ENCODE measurements at places on chromosomes 12 and 14.

DNA sequence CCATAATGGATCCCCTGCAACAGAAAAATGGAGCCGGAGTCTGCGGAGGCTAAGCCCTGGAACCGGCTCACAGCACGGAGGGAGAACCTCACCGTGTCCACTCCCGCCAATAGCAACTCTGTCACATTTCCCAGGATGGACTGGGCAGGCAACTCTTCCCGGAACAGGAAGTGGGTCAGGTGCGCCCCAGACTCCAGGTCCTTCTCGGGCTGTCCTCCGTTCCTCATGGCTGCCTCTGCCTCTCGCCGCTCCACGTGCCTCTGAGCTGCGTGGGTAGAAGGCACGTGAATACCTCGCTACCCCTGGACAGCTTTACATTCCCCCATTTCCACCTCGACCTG is 2.2 kb downstream of the CYP27B1 start:
- DNase-seq, result no peak

GRCh38 chr12:126681676-126682075 is 1585.3 kb upstream of the TMEM132C start:
- DNase-seq, result no peak

- DNase-seq, result no peak
Measured at GRCh38 chr14:87805315-87805723, 187.7 kb downstream of the GALC start.

- DNase-seq, result no peak
Measured at GRCh38 chr12:126747530-126748149, 1519.3 kb upstream of the TMEM132C start.

DNA sequence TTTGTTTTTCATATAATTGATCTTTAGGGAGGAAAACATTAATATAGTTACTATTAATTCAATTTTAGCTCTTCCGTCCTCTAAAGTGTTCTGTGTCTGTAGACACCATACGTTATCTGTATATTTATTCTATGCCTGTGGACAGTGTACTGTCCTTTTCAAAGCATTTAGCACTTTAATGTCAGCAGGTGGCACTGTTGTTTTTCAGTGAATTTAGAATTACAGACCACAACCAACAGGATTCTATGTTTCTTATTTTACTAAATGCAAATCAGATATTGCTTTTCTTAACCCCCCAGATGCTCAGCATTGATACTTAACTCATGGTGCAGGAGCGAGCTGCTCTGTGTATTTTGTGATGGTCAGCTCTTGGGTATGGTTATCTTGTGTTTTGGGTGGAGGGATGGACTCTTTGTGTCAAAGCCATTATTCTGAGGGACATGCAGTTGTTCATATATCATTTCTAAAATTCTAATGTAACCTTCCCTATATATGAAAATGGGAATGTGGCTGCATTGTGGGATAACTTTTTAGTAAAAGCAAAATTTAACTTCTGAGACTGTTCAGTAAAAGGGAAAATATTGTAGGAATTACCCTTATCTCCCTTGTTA is 65.2 kb downstream of the PAPOLA start:
- DNase-seq, result peak; percentile 56

GRCh38 chr14:68195126-68195525 is 375.5 kb downstream of the RAD51B start:
- no peak for DNase-seq

DNA sequence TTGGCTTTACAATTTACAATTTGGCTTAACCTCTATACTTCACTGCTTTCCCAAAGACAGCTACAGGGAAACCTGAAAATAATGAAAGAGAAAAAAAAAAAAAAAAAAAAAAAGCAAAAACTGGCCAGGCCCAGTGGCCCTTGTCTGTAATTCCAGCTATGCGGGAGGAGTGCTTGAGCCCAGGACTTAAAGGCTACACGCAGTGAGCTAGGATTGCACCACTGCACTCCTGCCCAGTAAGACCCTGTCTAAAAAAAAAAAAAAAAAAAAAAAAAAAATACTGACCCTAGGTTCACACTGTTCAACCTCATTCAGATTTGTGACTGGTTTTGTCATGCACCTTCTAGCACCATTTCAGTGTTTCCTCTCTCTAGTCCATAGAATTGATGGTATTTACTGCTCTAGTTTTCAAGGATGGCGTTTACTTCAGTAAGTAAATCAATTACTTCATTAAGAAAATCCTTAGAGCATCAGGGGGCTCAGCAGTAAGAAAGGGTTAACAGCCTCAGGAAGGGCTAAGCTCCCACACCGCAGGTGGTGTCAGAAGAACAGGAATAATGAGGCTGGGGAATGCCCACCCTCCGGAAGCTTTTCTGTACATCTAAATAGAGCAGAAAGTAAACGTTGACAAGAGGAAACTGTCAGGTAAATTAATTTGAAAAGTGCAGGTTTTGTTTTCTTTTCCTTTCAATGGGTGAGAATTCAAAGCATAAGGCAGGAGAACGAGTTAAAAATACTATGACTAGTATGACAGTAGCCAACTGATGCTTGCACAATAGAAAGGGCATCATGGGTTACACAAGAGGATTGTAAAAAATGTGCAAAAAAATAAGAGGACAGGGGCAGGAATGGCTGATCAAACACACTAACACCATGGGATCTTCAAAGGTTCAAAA is 115.0 kb upstream of the MDM1 start:
- no peak for DNase-seq

GRCh38 chr12:51814311-51815088 is 34.0 kb downstream of the FIGNL2 start:
- peak; percentile 51 for DNase-seq

DNA sequence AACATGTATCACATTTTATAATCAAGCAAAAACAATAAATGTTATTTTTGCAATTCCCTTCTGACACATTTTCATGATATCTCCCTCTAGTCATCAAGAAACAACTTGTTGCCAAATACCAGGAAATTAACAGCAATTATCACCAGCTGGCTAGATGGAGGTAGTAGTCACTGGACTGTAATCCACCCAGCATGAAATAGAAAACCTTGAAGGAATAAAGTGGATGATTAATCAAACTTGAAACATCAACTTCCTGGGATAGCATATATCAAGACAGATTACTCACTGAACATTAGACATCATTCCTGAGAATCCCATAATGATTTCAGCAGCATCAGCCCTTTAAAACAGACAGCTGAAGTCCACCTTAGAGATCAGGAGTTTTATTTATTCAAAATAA is 259.0 kb downstream of the CCDC59 start:
- DNase-seq, result no peak

DNA sequence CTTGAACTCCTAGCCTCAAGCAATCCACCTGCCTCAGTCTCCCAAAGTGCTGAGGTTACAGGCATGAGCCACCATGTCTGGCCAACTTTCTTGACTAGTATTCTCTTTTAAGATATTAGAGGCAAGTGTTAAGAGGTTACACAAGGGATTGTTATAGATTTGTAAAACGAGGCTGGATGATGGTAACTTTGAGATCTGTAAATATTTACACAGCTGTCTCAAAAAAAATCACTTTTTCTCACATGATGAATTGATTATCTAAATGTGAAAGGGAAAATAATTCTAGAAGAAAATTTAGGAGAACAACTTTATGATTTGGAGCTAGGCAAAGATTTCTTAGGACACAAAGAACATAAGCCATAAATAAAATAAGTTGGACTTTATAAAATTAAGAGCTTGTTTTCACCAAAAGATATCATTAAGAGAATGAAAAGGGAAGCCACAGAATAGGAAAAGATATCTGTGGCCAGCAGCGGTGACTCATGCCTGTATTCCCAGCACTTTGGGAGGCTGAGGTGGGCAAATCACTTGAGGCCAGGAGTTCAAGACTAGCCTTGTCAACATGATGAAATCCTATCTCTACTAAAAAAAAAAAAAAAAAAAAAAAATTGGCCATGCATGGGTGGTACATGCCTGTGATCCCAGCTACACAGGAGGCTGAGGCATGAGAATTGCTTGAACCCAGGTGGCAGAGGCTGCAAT is 77.4 kb downstream of the BBS10 start:
- DNase-seq, result no peak

DNA sequence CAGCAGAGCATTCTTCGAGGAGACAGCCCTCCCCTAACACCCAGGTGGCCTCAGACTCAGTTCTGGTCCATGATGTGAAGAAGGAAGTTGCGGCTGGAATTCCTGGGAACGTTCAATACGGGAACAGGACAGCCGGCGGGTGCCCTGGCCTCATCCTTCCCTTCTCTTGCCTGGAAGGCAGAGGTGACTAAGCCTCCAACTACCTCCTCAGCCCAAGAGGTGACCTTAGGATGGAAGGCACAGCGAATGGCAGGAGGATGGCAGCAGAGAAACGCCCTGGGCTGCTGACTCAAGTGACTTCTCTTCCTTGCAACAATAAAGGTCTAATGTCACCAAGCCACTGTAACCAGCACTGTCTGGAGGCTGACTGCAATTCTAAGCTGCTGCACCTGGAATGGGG is 36.1 kb downstream of the DHX37 start:
- DNase-seq, result no peak

DNA sequence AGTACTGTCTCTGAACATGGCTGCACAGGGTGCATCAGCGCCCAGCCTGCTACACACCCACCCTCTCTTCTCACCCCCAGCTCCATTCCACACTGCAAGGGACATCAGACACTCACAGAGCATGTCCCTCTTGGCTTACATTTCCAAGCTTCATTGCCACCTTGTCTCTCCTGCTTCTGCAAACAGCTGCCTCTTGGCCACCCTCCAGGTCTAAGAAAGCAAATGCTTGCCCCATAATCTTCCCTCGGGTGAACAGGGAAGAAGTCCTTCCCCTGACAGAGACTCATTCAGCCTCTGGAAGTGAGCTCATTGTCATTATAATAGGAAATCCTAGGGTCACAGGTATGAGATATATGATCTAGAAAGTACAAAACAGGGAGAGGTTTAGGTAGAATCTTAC is 505.2 kb downstream of the RMST start:
- no peak for DNase-seq
